ENCODE measurements at places on chromosomes 5 and 9. TPM values are rescaled to one million over a fixed set of nuclear protein-coding genes. Genes with fewer than 3 reads are reported as not detected.

GLRA1 gene
- total RNA-seq = not detected

SPINK7 gene
- total RNA-seq = not detected

DNA sequence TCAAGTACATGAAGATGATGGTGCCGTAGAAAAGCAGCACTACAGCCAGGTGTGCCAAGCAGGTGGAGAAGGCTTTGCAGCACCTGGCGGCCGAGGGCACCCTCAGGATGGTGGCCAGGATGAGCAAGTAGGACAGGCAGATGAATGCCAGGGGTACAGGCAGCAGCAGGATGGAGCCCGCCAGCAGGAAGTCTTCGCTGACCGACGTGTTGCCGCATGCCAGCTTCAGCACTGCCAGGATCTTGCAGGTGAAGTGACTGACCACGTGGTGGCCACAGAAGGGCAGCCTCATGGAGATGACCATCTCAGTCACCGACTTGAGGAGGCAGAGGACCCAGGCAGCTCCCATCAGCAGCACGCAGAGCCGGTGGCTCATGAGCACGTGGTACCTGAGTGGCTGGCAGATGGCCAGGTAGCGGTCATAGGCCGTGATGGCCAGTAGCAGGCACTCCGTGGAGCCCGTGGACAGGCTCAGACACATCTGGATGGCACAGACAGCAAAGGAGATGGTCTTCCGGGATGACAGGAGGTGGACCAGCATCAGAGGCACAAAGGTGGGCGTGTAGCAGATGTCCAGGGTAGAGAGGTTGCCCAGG, 482 bp downstream of the OR13J1 start:
- no peaks in the 10 kb centered on the region for H3K36me3 ChIP-seq
- DNase-seq = no peak
- peaks cover 4% of the 10 kb centered on the region for H3K27me3 ChIP-seq
- H3K4me3 ChIP-seq = no peak overlapping the region
- H3K27ac ChIP-seq = no peak overlapping the region
- H3K4me1 ChIP-seq = no peaks in the 10 kb centered on the region

KDM3B gene
- 86.2 TPM for total RNA-seq

GRCh38 chr9:125829743-125830142, 82.6 kb downstream of the PBX3 start:
- no peaks in the 10 kb centered on the region for H3K4me1 ChIP-seq
- peak overlapping the region; percentile 68 for H3K4me3 ChIP-seq
- no peaks in the 10 kb centered on the region for H3K36me3 ChIP-seq
- H3K27me3 ChIP-seq = no peaks in the 10 kb centered on the region
- no peak for DNase-seq
- H3K27ac ChIP-seq = no peak overlapping the region

SCAI gene
- total RNA-seq = 5.1 TPM

BARX1 gene
- total RNA-seq = not detected

IGFBPL1 gene
- 16.6 TPM for total RNA-seq

ZNF454 gene
- total RNA-seq = 8.2 TPM

- H3K27me3 ChIP-seq = no peaks in the 10 kb centered on the region
- H3K4me1 ChIP-seq = no peaks in the 10 kb centered on the region
- no peak overlapping the region for H3K27ac ChIP-seq
- DNase-seq = no peak
- H3K4me3 ChIP-seq = no peak overlapping the region
- H3K36me3 ChIP-seq = no peaks in the 10 kb centered on the region
Observed at GRCh38 chr9:111812337-111812736, 17.6 kb upstream of the SHOC1 start.

DNA sequence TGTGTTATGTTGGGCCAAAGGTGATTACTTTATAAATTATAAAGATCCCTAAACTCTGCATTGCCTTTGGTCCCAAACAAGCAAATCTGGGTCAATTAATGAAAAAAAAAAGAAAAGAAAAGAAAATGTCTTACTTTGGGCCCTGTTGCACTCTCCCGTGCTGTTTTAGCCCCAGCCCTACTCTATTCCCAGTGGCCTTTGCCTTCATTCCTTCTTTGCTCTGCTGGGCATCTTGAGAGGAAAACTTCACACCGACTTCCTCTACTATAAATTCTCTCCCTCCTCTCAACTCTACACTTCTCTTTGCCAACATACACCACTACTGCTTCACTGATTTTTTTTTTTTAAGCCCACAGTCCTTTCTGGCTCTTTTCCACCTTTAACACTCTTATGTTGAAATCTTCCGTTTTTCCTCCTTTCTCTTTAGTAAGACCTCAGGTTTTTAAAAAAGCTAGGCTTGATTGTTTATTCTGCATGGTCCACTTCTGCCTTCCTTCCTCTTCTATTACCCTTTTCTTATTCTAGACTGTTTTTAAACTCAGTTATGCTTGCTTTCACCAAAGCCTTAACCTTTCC, 4.5 kb upstream of the MSMP start:
- peaks cover 2% of the 10 kb centered on the region for H3K36me3 ChIP-seq
- no peaks in the 10 kb centered on the region for H3K27me3 ChIP-seq
- H3K4me3 ChIP-seq = peak overlapping the region; percentile 80

DCANP1 gene
- total RNA-seq = not detected

- H3K4me3 ChIP-seq = no peak overlapping the region
- H3K27ac ChIP-seq = no peak overlapping the region
Observed at GRCh38 chr5:154486427-154486866, 8.4 kb upstream of the HAND1 start.

NTRK2 gene
- 12.6 TPM for total RNA-seq

- H3K4me3 ChIP-seq = peak overlapping the region; percentile 83
- no peaks in the 10 kb centered on the region for H3K27me3 ChIP-seq
- peaks cover 34% of the 10 kb centered on the region for H3K4me1 ChIP-seq
- no peak for DNase-seq
- H3K27ac ChIP-seq = peak overlapping the region; percentile 60
- H3K36me3 ChIP-seq = no peaks in the 10 kb centered on the region
Observed at GRCh38 chr5:7869474-7870136, 657 bp downstream of the MTRR start.

DNA sequence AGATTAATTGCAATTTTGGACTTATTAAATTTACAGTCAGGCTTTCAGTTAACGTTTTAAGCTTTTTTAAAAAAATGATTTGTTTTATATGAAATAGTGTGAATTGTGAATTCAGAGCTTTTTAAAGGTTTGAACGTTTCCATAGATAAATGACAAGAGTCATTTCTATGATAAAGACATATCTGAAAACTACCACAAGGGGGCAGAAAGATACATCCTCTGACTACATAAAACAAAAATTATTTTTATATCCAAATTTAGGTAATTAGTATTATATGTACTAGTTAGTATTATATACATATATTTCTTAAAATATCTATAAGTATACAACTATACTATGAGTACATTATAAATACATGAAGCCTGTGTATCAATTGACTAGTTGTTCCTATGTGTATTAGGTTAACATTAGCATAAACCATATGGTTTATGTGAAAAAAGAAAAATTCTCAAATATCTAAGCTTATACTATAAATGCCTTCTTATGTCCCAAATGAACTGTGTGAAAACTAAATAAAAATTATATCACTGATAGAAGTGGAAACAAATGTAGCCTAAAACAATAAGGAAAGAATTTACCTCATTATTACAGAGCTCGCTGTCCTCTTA, 155.2 kb downstream of the MEF2C start:
- H3K36me3 ChIP-seq = peaks cover 3% of the 10 kb centered on the region
- H3K4me1 ChIP-seq = peaks cover 27% of the 10 kb centered on the region
- DNase-seq = no peak
- H3K4me3 ChIP-seq = no peak overlapping the region
- no peaks in the 10 kb centered on the region for H3K27me3 ChIP-seq

Data from thoracic aorta (tissue), 2 donors.